ENCODE measurements at places on chromosomes 4 and X. TPM values are rescaled to one million over a fixed set of nuclear protein-coding genes. Genes with fewer than 3 reads are reported as not detected.

CHIC1 gene
- 6.5 TPM for total RNA-seq

FGFBP1 gene
- total RNA-seq, result 1.2 TPM

RHOXF2 gene
- total RNA-seq, result not detected

GRCh38 chr4:7339751-7340552, 94.8 kb downstream of the PSAPL1 start:
- peaks cover 5% of the 10 kb centered on the region for H3K4me1 ChIP-seq
- peak; percentile 41 for DNase-seq
- no peak overlapping the region for H3K4me3 ChIP-seq
- H3K36me3 ChIP-seq, result no peaks in the 10 kb centered on the region
- H3K27ac ChIP-seq, result no peak overlapping the region
- no peaks in the 10 kb centered on the region for H3K27me3 ChIP-seq

- no peaks in the 10 kb centered on the region for H3K36me3 ChIP-seq
- H3K4me1 ChIP-seq, result peaks cover 48% of the 10 kb centered on the region
- H3K4me3 ChIP-seq, result peak overlapping the region; percentile 87
Observed at GRCh38 chr4:38664706-38665401, 855 bp downstream of the KLF3 start.

DNA sequence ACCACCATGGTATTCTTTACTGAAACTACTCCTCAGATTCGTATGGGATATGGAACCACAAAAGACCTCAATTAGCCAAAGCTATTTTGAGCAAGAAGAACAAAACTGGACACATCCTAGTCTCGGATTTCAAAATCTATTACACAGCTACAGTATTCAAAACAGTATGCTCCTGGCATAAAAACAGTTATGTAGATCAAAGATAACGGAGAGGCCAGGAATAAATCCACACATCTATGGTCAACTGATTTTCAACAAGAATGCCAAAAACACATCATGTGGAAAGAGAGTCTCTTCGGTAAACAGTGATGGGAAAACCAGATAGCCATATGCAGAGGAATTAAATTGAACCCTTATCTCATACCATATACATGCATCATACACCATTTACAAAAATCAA, 155.3 kb downstream of the SPCS3 start:
- no peaks in the 10 kb centered on the region for H3K27me3 ChIP-seq
- DNase-seq, result no peak
- H3K27ac ChIP-seq, result no peak overlapping the region
- H3K4me3 ChIP-seq, result no peak overlapping the region

- H3K36me3 ChIP-seq, result no peaks in the 10 kb centered on the region
- peaks cover 11% of the 10 kb centered on the region for H3K4me1 ChIP-seq
- H3K27me3 ChIP-seq, result no peaks in the 10 kb centered on the region
Observed at GRCh38 chr4:55181010-55182005, 55.9 kb upstream of the KDR start.

GRCh38 chrX:11789809-11790208, 31.8 kb downstream of the MSL3 start:
- no peak overlapping the region for H3K4me3 ChIP-seq
- no peaks in the 10 kb centered on the region for H3K36me3 ChIP-seq
- no peaks in the 10 kb centered on the region for H3K27me3 ChIP-seq
- no peak overlapping the region for H3K27ac ChIP-seq
- DNase-seq, result no peak

All from lower lobe of right lung (tissue), 2 donors.